ENCODE measurements at places on chromosomes 1 and 21. TPM values are rescaled to one million over a fixed set of nuclear protein-coding genes. Genes with fewer than 3 reads are reported as not detected.

The SPRR2B gene
- total RNA-seq = not detected

The S100A1 gene
- total RNA-seq = not detected

The LCE1E gene
- not detected for total RNA-seq

The CAP1 gene
- total RNA-seq = 579 TPM

The TNNT2 gene
- not detected for total RNA-seq

The LY9 gene
- 70.9 TPM for total RNA-seq

The AGBL4 gene
- total RNA-seq = not detected

The RNU1-4 gene
- total RNA-seq = 3,430 TPM

The AADACL3 gene
- not detected for total RNA-seq

The ETNK2 gene
- 1.5 TPM for total RNA-seq

The SLC1A7 gene
- not detected for total RNA-seq

The ELAVL4 gene
- not detected for total RNA-seq

The ENO1 gene
- 2,428 TPM for total RNA-seq

The KRTAP13-2 gene
- total RNA-seq = not detected

The CTSK gene
- 6.7 TPM for total RNA-seq

The OR2L3 gene
- total RNA-seq = not detected

The COA7 gene
- total RNA-seq = 10.9 TPM

The CLEC20A gene
- total RNA-seq = not detected

The NBPF11 gene
- 13.7 TPM for total RNA-seq

The TCHHL1 gene
- total RNA-seq = not detected

The HENMT1 gene
- total RNA-seq = 33.0 TPM

The HPCAL4 gene
- total RNA-seq = 6.0 TPM

The MECR gene
- total RNA-seq = 17.1 TPM

The OLFML3 gene
- total RNA-seq = 0.45 TPM

The BSND gene
- not detected for total RNA-seq

The C1QC gene
- total RNA-seq = 1.7 TPM

The NBPF4 gene
- 0.11 TPM for total RNA-seq

The CFAP107 gene
- not detected for total RNA-seq

The LCE1C gene
- total RNA-seq = not detected

Measured in activated naive CD8-positive, alpha-beta T cell treated with anti-CD3 and anti-CD28 coated beads, Interleukin-2, amount 10 ng/mL, durations not matched to agents 7 days and 5 days (primary cell).